ENCODE measurements at places on chromosomes 16 and 17.

DNA sequence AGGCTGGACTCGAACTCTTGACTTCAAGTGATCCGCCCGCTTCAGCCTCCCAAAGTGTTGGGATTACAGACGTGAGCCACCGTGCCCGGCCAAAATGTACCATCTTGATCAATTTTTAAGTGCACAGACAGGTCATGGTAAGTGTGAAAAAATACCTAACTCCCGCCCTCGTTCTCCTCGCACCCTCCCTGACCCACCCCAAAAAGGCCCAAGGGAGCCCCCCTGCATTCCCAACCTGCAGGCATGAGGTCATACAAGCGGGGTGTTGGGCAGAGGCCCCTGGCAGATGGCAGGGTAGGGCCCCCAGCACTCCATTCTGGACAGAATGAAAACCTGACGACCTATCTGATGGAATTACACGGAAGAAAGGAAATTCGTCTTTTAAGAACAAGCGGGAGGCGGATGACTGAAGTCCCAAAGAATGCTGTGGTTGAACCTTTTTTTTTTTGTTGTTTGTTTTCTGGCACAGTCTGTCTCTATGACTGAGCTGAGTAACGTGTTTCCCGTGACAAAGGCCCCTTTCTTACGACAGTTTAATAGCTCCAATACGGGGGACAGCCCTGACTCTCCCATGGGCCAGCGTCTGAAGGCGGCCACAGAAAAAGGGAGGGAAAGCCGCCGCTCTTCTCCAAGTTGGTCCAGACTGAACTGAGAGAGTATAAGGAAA, 376.4 kb downstream of the SLC39A11 start:
- DNase-seq, result peak; percentile 96

- DNase-seq, result peak; percentile 95
Measured at GRCh38 chr17:2030779-2031163, 818 bp downstream of the DPH1 start.

DNA sequence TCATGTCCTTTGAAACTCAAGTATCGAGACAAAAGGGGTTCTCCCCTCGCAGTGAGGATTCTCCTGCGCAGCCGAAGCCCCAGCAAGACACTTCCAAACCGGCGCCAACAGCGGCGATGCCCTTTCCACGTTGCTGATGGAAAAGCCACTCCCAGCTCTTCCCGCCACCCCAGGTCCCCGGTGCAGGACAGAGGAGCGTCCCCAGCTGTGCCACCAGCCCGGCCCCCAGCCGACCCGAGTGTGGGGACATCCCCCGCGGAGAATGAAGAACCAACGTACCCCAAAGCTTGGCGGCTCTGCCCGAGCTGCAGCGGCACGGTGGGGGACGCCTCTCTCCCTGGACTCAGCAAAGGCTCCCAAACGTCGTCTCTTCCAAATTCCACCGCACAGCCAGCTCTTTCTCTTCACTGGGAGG, 573 bp downstream of the CHST6 start:
- DNase-seq, result peak; percentile 63

- DNase-seq, result no peak
Measured at GRCh38 chr16:87495578-87496446, 3.0 kb upstream of the ZCCHC14 start.

GRCh38 chr16:1590366-1590765, 21.5 kb downstream of the IFT140 start:
- DNase-seq, result peak; percentile 44

GRCh38 chr17:44197980-44198720, 1.5 kb downstream of the ATXN7L3 start:
- DNase-seq, result no peak

GRCh38 chr16:90020260-90020837, 1.1 kb upstream of the DBNDD1 start:
- peak; percentile 77 for DNase-seq

GRCh38 chr16:81280393-81280792, 34.4 kb upstream of the GAN start:
- no peak for DNase-seq

- DNase-seq, result no peak
Measured at GRCh38 chr17:40852364-40852763, 14.7 kb downstream of the KRT12 start.

- no peak for DNase-seq
Measured at GRCh38 chr16:20887207-20887606, 13.0 kb downstream of the DCUN1D3 start.

DNA sequence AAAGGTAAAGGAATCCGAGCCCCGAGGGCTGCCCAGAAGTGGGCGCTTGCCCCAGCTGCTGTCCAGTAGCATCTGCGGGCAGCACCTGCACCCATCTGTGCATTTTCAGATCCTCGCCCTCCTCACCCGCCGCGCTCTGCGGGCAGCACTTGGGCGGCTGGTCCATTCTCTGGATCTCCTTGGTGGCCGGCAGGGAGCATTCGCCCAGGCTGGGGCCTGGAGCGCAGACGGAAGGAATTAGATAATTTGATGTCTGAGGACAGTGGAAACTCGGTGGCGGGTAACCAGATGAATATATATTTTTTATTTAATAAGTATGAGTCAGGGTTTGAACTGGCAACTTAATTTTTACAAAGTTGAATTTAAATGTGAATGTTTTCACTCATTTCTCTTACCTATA, 88.5 kb downstream of the NPIPB11 start:
- no peak for DNase-seq

- DNase-seq, result peak; percentile 94
Measured at GRCh38 chr16:8567355-8568230, 22.7 kb downstream of the TMEM114 start.

DNA sequence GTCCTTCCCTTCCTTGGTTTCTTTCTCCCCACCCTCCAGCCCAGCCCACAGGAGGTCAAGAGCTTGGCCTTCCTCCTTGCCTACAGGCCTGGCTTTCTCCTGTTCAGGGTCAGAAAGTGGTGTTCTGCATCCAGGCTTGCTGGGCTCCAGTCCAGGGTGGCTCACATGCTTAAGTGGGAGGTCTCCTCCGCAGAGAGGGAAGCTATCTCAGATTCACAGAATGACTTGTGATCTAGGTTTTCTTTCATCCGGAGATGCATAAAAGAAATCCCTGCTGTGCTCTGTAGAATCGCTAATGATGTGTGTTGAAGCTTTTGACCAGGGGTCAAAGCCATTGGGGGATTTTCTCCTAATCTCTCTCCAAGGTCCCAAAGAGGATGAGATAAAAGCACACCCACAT, 382.3 kb upstream of the EEF2KMT start:
- DNase-seq, result no peak

GRCh38 chr17:46191322-46192188, 1.7 kb downstream of the KANSL1 start:
- DNase-seq, result no peak

DNA sequence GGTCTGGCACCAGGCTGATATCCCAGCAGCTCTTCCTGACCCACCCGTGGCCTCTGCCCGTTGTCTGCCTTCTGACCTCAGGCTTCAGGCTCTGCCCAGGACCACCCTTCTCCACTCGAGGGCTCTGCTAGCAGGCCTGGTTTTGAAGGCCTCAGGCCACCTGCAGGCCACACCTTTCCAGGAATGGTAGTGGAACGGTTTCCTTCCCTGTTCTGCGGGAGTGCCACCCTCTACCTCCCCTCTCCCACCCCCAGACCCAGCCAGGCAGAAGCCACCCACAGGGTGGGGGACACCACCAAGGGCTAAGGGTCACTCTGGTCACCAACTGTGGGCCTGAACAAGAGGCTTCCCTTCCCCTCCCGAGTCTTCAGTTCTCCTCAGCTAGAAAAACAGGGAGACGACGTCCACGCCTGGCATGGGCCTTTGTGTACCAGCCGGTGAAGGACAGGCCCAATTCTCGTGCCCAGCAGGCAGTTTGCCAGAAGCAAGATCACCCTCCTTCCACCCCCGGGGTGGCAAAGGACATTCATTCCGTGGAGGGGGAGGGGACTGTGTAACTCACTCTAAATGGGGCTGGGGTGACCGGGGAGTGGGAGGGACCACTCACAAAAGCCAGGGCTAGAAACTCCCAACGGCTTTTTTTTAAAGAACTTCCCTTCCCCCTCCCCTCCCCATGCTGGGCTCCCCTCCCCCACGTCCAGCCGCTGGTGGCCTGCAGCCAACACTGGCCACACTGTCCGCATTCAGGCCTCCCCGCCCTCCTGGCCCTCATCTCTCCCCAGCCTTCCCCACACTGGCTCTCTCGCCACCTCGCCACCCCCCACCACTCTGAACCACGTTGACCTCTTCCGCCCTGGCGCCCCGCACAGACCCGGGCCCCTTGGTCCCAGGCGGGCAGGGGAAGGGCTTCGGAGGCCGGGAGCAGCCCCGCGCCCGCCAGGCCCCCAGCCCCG, 7.7 kb downstream of the CBX4 start:
- peak; percentile 72 for DNase-seq

DNA sequence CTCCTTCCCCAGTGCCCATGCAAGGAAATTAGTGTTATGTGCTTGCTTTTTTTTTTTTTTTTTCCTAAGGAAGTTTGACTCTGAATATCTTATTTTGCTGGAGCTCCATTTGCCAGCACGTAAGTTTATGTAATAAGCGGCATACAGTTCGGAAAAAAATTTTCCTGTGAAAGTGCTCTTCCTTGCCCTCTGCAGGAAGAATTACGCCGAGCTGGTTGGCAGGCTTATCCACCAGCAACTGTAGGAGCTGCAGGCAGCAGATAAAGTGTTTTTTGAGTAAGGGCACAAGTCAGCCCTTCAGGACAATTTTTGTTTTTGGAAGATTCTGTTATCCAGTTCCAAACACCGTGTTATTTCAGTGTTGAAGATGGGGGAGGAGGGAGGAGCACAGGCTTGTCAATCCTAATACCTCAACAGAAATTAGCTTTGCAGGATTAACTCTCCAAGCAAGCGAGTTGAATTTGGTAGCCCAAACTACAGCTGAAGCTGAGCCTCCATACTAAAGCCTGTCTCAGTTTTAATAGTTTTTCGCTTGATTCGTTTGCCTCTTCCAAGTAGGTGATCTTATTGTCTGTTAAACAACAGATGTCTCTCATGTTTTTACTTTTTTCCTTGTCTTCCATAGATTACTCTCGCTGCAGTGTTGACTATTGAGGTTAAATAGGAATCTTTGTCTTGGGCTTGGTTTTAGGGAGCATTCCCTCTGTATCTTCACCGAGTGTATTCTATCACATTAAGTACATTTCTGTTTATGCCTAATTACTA, 1.1 kb downstream of the SPECC1 start:
- no peak for DNase-seq

- DNase-seq, result peak; percentile 56
Measured at GRCh38 chr16:12801511-12802042, 2.1 kb downstream of the CPPED1 start.

GRCh38 chr17:59600169-59600568, 19.5 kb upstream of the CLTC start:
- no peak for DNase-seq

GRCh38 chr17:17626151-17626805, 34.8 kb upstream of the PEMT start:
- no peak for DNase-seq

DNA sequence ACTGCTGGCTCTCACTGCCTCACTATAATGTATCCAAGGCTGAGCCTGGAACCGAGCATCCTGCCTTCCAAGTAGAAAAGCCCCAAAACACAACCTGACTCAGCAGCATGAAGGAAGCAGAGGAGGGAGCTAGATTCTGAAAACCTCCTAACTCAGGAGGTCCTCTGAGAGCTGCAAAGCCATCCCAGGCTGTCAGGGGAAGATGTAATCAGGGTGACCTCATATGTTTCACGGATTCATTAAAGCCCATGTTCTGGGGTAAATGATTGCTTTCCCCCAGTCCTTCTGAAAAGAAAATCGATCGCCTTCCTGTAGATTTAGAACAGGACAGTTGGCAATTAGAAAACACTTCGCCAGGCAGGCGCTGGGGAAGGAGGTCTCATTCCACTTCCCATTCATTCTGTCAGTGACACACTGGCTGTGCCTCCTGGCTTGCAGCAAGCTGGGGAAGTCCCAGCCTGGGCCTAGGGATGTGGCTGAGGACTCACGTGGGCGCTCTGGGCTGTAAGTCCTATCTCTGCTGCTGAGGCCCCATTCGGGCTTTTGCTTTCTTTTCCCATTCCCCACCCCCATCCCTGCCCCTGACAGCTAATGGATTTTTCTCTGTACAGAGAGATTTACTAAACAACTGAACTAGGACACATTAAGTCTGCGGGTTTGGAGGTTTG, 75.7 kb upstream of the TMEM132E start:
- no peak for DNase-seq

DNA sequence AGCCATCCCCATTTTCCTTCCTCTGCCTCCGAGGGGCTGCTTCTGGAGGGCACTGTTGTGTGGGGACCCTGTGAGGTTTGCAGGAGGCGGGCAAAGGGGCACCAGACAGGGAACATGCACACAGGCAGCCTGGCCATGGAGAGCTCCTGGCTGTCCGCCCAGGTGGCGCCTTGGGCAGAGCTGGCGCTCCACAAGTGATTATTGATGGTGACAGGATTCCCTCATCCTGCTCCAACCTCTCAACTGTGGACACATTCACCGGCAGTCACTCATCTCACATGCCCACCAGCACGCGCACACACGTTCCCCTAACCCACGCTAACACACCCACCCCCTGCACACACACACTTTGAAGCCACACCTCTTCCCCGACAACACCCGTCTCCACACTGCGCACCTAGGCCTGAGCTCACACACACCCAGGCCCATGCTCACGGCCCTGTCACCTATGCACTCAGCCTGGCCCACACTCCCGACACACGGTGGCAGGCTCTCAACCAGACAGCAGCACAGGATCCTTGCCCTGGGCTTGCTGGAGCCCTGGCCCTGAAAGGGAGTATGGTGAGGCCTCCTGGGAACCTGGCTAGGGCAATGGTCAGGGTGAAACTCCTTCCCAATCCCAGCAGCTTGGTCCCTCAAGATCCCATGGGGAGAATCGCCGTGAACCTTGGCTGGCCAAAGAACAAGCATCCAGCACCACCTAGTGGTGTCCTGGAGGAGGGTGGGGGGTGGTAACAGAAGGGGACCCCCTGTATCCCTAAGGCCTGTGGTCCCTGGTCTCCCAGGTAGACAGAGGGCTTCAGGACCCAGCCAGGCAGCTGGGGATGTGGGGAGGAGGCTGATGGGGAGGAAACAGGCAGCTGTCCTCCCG, 3.6 kb downstream of the PNMT start:
- DNase-seq, result peak; percentile 81

GRCh38 chr16:24921229-24921628, 75.5 kb downstream of the SLC5A11 start:
- DNase-seq, result no peak

GRCh38 chr17:66983414-66984021, 19.0 kb downstream of the CACNG4 start:
- DNase-seq, result no peak

DNA sequence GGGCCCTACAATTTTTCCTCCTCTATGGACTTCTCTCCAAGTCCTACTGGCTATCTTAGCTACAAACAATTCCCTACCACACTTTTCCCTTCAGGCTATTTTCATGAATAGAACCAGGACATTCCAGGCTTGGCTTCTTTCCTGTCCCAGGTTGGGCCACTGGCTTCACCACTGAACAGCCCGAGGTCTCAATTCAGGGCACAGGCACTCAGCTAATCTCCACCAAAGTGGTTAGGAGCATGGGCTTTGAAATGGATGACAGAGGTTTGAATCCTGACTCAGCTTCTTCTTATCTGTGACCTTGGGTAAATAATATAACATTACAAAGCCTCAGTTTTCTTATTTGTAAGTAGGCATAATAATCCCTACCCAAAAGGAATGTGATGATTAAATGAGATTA, 50.9 kb upstream of the ZNF629 start:
- peak; percentile 89 for DNase-seq

Measured in islet precursor cell (in vitro differentiated cells).